ENCODE measurements at places on chromosomes 13 and 19.

GRCh38 chr13:98549728-98550317 is 27.1 kb downstream of the STK24 start:
- DNase-seq, result no peak

GRCh38 chr13:23510979-23511735 is 59.1 kb upstream of the TNFRSF19 start:
- DNase-seq, result no peak

GRCh38 chr19:38464421-38465082 is 31.1 kb downstream of the RYR1 start:
- no peak for DNase-seq

GRCh38 chr19:39426170-39426569 is 9.6 kb downstream of the RPS16 start:
- DNase-seq, result no peak

DNA sequence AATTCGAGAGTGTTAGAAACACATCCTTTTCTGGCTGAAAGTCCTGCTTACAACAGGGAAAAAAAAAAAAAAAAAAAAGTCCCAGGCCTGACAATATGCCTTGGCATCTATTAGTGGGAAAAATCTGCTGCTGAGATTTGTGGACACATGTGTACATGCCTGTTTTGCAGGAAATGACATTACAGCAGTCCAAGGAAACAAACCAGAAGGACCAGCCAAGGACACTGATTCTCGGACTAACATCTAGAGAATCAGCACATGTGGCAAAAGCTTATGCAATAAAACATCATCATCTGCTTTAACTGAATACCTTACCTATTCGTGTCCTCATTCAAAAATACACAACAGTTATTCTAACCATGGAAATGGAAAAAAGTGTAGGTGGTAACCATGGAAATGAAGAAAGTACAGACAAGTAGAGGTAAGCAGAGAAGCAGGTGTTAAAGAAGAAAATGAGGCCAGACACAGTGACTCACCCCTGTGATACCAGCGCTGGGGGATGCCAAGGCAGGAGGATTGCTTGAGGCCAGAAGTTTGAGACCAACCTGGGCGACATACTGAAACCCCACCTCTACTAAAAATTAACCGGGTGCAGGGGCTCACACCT is 9.4 kb upstream of the DPY19L3 start:
- DNase-seq, result no peak

GRCh38 chr13:111505175-111505777 is 184.8 kb downstream of the TEX29 start:
- DNase-seq, result no peak

DNA sequence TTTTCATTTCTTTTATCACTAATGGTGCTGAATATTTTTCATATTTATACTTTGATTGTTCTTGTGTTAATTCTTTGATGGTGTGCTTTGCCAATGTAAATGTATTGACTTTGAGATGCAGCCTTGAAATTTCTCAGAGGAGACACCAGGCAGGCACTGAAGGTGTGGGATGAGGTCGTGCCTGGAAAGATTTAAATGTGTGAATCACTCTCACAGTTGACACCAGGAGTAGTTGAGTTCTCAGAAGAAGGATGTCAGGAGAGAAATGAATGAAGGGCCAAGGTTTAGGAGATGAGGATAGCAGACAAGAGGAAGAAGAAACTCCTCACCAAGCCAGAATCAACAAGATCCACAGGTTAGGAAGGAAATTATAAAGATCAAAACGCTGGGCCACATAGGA is 10.1 kb upstream of the KL start:
- no peak for DNase-seq

DNA sequence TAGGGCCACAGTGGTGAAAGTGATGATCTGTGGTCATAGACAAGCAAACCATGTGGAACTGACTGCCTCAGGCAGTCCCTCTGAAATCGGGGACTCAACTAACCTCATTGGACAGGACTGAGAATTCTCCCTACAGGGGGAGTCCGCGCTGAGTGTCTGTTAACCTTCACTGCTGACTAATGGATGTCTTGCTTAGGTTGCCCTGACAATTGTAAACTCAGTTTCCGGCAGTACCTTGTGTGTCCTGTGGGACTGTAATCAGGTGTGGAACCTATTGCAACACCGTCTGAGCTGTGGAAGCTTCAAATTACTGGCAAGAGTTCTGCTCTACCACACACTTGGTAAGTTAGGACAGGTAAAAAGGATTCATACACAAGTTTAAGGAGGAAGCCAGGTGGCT is 21.8 kb downstream of the ZNF77 start:
- no peak for DNase-seq

DNA sequence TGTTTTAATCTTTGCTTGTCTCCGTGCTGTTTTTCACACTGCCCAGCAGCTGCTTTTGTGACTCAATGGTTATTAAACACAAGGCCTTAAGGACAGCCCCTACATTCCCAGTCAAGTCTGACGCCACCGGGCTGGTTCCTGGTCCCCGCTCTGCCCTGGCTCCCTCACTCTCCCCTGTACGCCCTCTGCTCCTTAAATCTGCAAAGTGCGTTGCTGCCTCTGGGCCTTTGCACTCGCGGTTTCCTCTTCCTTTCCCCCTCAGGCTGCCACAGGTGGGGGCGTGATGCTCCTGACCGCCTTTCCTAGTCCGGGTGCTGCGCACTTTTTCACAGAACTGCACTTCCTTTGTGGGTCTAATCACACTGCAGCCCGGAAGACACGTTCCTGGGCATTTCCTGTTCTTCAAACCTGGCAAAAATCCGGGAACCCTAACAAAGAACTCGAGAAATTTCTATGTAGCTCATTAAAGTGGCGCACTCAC is 25.6 kb downstream of the NOSIP start:
- no peak for DNase-seq

GRCh38 chr13:28058866-28059613 is 41.3 kb downstream of the FLT3 start:
- DNase-seq, result no peak

- no peak for DNase-seq
Observed at GRCh38 chr13:102117175-102117831, 284.5 kb downstream of the FGF14 start.

DNA sequence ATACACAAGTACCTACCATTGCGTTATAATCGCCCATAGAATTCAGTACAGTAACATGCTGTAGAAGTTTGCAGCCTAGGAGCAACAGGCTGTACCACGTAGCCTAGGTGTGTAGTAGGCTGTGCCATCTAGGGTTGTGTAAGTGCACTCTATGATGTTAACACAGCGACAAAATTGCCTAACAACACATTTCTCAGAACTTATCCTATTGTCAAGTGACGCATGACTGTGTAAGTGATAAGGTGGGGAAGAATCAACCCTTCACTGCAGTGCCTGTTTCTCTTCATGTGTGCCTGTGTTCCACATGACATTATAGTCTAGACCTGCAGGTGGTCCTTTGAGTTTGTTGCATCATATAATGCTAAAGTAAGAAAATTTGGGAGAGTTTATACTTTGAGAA is 94.0 kb downstream of the PCDH9 start:
- no peak for DNase-seq

DNA sequence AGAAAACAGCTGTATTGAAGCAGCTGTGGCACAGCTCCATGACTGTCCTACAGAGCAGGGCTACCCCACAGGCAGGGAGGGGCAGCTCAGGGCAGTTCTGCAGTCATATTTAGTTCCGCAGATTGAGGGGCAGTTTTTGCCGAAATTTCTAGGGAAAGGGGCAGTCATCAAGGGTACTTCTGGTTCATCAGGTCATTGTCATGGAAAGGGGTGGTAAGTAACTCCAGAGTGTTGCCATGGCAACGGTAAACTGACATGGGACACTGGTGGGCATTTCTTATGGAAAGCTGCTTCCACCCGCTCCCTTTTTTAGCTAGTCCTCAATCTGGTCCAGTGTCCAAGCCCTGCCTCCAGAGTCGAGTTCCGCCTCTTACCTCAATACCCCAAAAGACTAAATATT is 702.8 kb downstream of the LIG4 start:
- no peak for DNase-seq

GRCh38 chr13:28220166-28220565 is 81.8 kb downstream of the PAN3 start:
- DNase-seq, result no peak

DNA sequence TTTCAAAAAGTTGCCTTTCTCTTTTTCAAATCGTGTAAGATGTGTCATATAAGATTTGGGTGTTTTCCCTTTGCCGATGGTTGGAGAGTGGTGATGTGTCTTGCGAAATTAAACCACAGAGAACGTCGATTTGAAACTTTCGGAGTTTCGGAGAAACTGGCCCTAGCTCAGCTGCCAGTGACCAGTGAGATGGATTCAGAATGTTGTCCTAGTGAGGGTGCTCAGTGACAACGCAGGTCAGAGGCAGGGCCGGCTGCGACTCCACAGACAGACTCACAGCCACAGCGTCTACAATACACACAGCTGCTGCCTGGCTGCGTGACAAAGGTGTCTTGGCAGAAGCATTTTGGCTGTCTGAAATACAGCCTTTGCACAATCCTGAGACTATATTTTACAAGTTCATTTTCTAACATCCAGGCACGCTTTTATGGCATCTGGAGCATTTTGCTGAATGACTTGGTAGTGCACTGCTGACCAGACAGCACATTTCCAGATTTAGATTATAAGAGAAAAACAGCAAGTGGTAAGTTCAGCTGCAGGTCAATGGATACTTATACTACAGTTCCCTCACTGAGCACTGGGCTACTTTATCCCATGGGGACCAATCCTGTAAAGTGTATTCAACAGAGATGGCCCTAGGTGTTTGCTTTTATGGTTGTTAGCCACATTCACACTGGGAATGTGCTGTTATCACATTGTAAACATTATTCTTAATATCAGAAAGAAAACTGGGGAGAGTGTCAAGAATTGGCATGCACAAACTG is 207.5 kb downstream of the KCNRG start:
- no peak for DNase-seq

DNA sequence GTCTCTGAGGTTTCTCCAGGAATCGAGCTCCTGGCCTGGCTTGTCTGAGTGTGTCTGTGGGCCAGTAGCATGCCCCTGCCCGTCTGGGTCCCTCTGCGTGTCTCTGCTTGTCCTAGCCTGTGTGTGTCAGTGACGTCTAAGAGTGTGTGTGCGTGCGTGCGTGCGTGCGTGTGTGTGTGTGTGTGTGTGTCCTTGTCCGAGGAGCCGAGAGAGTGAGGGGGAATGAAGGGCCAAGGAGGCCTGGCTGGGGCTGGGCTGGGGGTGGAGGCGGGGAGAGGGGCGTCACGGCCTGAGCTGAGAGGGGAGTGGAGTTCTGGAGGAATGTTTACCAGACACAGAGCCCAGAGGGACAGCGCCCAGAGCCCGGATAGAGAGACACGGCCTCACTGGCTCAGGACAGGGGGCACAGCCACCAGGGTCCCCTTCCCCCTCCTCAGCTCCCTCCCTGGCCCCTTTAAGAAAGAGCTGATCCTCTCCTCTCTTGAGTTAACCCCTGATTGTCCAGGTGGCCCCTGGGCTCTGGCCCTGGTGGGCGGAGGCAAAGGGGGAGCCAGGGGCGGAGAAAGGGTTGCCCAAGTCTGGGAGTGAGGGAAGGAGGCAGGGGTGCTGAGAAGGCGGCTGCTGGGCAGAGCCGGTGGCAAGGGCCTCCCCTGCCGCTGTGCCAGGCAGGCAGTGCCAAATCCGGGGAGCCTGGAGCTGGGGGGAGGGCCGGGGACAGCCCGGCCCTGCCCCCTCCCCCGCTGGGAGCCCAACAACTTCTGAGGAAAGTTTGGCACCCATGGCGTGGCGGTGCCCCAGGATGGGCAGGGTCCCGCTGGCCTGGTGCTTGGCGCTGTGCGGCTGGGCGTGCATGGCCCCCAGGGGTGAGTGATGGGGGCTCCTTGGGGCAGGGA is at the start of gene AXL:
Gene AXL (plus strand): TSS at position 609 of the 893 bp plus-strand sequence. CDS start 170 bp downstream, at position 779.
- DNase-seq, result peak; percentile 85

DNA sequence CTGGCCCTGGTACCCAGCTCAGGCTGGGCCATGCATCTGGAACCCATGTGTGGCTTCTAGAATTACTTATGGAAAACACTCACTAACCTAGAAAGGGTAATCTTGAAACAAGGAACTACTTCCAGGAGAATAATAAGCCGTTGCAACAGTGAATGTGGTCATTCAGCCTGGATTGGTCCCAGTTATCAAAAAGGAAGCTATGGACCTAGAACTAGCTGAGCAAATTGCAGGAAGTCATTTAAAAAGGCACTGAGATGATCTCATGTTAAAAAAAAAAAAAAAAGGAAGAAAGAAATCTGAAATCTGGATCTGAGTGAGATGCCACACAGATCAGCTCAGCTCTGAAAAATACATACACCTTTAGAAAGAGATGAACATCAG is 59.6 kb downstream of the DCT start:
- DNase-seq, result no peak

- no peak for DNase-seq
Observed at GRCh38 chr13:25222740-25223139, 50.7 kb upstream of the AMER2 start.

GRCh38 chr13:94419304-94419924 is 60.1 kb downstream of the DCT start:
- no peak for DNase-seq

GRCh38 chr13:44416301-44416700 is 42.7 kb downstream of the SERP2 start:
- no peak for DNase-seq

GRCh38 chr13:106336668-106337067 is 198.8 kb downstream of the EFNB2 start:
- DNase-seq, result no peak

GRCh38 chr13:110521946-110522345 is 39.6 kb downstream of the RAB20 start:
- no peak for DNase-seq

DNA sequence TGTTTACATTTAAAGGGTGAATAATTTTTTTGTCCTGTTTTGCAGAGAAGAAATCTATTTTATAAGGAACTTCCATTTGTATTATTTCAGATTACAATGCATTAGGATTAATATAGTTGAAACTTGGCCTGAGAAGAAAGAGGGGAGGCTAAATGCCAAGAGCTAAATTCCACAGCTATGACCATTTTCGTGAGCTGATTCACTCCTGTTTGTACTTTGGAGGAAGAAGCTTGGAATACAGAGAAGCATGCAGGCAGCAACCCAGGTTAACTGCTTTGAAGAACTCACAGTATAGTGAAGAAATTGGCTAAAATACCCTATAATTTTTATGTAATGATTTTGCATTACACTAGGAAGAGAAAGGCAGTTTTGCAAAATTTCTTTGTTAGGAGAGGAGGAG is 309.4 kb upstream of the KLF12 start:
- DNase-seq, result no peak

DNA sequence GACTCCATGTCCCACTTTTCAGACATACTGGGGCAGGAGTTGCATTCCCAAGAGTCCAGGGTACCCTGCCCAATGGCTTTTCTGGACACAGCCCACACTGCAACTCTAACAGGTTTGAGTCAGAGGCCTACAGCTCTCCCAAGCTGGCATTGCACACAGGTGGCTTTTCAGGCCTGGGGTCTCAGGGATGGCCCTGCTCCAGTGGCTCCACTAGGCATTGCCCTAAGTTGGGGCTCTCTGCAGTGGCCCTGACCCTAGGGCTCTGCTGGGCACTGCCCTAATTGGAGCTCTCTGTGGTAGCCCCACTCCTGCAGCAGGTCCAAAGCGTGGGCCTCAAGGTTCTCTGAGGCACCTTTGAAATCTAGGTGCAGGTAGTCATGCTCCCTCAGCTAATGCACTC is 408.8 kb downstream of the SUCLA2 start:
- DNase-seq, result no peak

GRCh38 chr13:79479882-79480281 is 1.1 kb upstream of the NDFIP2 start:
- DNase-seq, result no peak

GRCh38 chr19:45496349-45496953 is 396 bp downstream of the RTN2 start:
- peak; percentile 83 for DNase-seq

GRCh38 chr19:58009301-58009665 is 6.7 kb upstream of the ZNF606 start:
- no peak for DNase-seq

All from right kidney (tissue), 9 donors.